ENCODE measurements at places on chromosomes 12 and 14.

DNA sequence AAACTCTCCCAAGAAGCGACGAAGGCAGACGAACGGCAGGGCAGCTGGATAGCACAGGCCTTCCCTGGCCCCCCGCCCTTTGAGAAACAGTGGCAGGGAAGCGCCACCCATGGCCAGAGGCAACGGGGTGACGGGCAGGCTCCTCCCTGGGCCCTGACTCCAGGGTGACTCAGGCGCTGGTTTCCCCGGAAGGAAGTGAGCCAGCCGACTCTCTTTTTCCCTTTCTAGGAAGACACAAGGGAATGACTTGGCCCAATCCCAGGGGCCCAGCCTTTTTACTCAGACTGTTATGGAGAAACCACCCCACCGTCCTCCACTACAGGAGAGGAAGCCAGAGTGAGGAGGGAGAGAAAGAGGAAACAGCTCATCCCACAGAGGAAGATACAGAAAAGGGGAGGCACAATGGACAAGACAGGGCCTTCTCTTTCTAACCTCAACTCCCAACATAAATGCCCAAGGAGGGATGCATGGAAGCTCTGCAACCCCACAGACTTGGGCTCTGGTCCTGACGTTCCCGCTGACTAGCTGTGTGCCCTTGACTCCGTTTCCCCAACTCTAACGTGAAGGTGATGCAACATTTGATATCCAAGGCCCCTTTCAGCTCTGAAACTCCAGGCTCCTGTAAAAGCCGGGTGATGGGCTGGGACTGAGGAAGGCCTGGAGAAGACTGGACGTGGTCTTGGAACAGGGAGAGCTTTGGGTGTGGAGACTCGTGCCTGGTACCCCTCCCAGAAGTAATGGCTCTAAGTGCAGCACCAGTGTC is 27.9 kb downstream of the ACTN1 start:
- no peak for DNase-seq

DNA sequence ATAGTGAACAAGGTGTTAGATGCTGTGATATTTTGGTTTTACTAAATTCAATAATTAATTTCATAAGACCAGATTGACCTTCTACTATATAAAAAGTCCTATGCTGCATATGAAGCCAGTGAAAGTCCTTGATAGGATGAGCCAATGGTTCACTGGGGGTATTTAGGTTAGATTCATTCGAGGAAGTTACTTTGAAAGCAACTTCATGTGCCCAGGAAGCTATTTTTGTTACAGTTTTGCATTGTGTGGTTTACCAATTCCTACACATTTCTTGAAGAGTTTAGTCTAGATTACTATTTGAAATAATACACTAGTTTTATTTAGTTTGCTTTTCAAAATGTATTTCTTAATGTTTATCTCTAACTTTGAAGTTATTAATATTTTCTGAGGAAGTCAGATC is 58.5 kb upstream of the RMST start:
- DNase-seq = no peak

DNA sequence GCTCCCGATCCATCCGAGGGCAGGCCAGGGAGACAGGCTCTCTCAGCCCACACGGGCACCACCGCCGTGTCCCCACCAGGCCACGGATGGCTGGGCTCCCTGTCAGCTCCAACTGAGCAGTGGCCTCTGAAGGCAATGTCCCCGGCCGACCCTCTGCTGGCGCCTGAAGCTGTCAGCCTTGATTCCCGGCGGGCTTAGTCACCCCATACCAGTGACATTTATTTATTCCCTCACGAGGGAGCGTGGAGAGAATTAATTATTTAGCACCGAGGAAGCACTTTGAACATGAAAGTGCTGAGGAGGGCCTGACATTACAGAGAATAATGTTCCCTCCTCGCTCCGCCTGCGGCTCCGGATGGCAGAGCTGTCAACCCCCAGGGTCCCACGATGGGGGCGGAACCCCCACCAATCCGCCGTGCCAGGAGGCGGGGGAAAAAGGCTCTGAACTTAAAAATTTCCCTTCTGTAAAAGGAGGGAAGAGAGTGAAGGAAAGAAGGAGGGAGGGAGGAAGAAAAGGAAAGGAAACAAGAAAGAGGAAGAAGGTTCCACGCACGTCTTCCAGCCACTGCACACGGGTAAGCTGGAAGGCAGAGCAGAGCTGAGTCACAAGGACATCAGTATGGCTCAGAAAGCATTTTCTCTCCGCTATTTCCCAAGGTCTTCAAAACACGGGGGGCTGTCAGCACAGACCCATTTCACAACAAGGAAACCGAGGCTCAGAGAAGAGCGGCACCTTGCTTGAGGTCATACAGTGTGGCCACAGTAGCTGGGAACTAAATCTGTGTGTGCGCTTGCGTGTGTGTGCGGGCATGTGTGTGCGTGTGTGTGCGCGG is 108.7 kb upstream of the NCOR2 start:
- DNase-seq = no peak

DNA sequence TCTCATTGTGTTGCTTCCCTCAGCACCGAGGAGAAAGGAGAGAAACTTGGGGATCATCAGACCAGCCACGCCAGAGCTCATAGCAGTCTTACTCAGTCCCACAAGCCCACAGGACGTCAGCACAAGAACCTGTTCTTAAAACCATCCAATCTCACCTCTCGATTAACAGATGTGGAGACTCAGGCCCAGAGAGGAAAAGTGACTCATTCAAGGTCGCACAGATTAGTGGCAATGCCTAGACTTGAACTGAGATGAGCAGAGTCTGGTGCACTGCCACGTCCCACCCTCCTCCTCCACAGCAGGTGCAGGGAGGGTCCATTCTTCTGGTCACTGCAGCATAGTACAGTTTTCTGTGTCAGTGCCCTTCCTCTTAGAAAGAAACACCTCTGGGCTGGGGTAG is 154.9 kb upstream of the PZP start:
- DNase-seq = no peak

DNA sequence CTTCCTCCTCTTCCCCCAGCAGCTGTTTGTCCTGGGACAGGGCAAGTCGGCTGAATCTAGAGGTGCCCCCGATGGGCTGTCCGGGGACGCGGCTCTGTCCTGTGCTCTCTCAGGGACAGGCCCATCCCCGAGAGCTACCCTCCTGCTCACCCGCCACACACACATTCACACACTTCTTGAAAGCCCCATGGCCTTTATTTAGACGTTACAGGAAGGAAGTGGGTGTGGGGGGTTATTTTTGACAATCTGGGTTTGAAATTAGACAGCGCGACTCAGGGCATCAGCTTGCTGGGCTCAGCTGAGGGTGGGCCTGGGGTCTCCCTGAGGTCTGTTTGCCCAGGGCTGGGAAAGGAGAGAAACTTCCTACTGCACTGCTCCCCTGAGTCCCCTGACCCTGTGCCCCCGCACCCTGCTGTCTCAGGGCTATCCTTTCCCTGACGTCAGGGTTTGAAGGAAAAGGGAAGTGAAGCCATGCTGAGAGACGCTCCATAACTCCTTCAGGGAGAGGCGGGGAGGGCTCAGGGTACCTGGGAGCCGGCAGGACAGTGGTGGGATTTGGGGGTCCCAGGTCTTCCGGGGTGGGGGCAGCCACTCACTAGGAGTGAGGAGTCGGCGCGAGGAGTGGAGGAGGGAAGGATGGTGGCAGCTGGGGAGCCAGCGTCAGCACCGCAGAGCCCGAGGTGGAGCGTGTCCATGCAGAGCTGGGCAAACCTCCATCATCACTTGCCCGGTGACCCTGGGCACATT is 8.1 kb downstream of the PTPN6 start:
- DNase-seq = peak; percentile 68

DNA sequence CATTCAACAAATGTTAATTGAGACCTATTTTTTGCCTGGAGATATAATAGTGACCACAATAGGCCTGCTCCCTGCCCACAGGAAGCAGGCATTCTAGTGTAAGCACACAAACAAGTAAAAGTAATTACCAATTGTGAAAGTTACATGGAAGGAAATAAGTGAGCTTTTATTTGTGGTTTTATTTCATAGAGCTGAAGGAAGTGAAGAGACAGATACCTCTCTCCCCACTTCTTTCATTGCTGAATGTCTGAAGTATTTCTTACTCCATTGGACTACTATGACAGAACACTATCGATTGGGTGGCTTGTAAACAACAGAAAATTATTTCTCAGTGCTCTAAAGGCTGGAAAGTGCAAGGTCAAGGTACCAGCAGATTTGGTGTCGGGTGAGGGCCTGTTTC is 183.5 kb downstream of the PRKCH start:
- DNase-seq = no peak
